HTR-8/SVneo (cell line): ENCODE measurements at places on chromosomes 13 and 19.

DNA sequence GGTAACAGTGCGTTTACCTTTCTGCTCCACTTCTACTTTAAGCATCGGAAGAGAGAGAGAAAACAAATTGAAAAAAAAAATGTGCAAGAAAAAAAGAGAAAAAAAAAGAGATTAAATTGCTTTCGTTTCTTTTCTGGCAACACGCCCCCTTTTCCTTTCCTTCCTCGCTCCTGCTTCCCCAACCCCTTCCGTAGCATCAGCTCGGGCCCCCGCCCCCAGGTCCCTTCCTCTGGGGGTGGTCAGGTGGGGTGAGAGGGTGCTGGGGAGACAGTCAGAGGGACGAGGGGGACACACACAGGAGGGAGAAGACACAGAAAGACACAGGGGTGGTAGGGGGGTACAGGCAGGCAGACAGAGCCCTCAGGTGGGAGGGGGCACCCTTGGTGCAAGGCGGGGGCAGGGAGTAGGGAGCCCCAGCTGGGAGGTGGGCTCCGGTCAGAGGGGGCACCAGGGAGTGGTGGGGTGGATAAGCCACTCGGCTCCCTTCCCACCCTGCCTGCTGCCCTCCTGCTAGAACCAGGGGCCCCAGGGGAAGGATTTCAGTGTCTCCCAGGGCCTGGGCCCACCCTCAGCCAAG, 30.7 kb upstream of the ASF1B start:
- no peak for DNase-seq

- DNase-seq: no peak
Measured at GRCh38 chr13:111160648-111161047, 45.5 kb downstream of the ARHGEF7 start.

DNA sequence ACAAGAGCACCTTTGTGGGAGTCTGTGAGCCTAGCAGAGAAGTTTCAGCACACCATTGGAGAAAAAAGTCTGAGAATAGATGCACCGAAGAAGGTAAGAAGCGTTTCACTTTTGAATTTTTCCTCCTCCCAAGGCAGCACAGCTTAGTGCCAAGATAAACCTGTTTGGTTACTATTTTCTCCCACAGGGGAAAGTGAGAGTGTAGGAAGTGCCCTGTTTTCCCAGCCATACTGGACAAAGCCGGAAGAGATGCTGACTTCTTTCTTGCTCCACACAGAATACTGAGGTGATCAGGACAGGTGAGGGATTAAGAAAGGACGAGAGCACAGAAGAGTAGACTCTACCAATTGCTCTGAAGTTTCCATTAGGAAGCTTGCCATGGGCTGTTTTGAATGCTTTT, 1011.0 kb upstream of the MIR17HG start:
- no peak for DNase-seq

DNA sequence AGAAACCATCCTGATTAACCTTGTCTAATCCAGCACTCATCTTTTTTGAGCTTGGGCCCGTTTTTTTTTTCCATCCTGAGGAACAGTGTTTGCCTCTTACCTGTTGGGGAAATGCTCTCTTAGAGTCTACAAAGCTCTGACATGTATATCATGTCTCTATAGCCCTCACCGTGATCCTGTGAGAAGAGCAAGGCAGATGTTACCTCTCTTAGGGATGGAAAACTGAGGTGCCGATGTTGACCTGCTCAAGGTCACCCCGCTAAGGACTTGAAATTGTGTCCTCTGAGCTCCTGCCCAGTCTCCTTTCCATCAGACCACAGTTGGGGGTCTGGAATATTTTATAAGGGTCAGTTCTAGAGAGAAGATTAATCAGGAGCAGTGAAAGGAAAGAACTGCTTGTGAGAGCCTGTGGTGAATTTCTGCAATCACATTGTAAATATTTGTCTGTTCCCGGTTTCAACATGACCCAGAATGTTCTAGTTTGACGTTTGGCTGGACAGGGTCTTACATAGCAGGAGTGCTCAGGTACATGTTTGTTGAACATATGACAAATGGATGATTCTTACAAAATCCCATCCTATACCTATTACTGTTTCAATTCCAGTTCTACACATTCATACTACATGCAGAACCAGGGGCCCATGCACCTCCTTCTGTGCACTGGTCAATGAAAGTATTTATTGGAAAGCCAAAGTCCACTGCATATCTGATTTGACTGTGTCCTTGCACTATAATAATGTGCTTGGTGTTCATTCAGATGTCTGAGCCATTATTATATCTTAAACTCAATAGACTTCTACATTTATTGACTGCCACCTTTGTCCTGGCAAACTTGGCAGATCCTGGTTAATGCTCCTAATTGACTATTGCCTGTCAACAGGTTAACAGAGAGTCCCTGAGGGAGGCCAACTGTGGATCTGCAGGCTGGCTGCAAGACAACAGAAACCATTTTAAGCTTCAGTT, 12.1 kb downstream of the SLC25A15 start:
- no peak for DNase-seq

- no peak for DNase-seq
Measured at GRCh38 chr13:40758811-40759210, 12.2 kb downstream of the MRPS31 start.

- DNase-seq: no peak
Measured at GRCh38 chr13:65310663-65311328, 1919.3 kb downstream of the PCDH9 start.

- DNase-seq: no peak
Measured at GRCh38 chr13:27954406-27954851, 14.7 kb downstream of the CDX2 start.

DNA sequence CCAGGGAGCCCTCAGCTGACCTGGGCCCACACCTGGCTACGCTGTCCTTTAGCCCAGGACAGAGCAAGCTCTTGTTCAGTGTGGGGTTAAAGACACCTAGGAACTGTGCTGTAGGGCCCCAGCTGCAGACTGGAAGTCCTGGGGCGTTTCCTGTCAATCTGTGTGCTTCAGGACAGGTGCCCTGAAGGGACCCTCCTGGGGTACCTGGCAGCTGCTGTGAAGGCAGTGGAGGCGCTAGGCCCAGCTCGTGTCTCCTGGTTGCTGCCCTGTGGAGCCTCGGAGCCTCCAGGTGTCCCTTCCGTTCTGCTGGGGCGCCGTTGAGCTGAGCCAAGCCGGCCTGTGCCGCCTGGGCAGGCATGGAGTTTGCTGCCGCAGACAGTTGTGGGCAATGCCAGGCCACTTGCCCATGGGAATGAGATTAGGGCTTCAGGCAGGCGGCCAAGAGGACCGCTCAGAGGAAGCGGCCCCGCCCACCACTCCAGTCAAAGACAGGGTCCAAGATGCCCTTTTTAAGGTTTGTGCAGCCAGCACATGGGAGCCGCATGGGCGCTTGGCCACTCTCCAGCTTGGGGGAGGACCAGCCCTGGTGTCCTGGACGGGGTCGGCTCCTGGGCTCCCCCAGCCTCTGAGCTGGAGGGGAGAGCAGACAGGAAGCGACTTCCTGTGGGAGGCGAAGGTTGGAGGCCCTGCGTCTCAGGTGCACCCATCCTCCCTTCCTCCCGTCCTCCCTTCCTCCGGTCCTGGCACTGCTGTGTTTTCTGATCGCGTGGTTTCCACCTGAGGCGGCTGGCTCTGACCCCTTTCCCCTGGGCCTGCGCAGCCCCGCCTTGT, 4.0 kb downstream of the PTBP1 start:
- no peak for DNase-seq

DNA sequence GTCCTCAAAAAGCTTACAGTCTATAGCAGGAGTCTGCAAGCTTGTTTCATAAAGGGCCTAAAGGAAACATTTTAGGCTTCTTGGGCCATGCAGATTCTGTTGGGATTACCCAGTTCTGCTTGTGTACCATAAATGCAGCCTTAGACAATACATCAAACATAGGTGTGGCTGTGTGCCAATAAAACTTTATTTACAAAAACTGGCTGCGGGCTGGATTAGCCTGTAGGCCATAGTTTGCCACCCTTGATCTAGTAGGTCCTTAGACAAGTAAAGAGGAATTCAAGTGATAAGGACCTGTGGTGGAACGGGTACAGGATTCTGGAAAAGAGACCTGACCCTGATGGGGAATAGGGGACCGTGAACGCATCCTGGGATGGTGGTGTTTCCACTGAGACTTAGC, 51.9 kb downstream of the ESD start:
- DNase-seq: no peak
